Endothelial cell of umbilical vein (primary cell): ENCODE measurements at places on chromosomes 7 and 10.

DNA sequence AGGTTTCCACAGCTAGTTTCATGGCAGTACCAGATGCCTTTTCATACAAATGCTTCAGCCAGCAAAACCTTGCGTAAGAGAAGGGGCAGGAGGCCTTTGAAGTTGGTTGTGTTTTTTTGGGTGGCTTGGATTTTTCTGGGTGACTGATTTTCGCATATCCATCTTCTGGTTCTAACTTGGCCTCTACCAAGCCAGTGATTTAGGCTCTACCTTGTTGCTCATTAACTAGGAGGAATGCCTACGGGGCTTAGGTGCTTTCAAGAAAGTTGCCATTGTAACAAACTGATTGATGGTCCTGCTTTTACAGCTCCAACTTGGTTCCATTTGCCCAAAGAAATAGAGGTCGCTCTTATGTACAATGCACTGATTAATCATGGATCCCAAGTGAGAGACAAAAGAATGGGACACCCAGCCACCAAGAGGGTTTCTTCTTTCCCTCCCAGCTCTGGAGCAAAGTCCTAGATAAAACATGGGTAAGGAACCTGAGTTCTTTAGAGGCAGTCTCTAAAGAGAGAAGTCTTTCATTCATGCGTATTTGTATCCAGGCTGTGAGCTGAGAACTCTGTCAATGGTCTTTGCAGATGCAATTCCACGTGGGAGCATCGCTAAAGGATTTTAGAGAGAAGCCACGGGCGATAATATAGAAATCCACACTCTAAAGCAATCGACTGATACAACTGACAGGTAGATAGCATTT lies 92.1 kb upstream of the FGFR2 start:
- DNase-seq: no peak

DNA sequence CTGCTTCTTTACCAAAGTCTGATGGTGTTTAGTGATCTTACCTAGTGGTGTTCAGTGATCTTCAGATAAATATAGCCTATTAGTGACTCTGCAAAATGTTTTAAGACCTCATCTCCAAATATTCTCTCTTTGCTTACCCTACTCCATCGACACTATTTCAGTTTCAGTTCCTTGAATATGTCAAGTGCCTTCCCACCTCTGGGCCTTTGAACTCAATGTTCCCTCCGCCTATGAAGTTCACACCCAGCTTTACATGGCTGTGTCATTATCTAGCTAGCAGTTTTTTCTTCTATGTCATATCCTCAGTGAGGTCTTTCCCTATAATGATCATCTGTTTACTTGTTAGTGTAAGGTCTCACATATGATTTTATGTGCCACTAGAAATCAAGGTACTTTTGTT lies 322.6 kb downstream of the DGKB start:
- DNase-seq: no peak

- DNase-seq: peak; percentile 59
Measured at GRCh38 chr10:24722676-24723385, 856 bp downstream of the ARHGAP21 start.

DNA sequence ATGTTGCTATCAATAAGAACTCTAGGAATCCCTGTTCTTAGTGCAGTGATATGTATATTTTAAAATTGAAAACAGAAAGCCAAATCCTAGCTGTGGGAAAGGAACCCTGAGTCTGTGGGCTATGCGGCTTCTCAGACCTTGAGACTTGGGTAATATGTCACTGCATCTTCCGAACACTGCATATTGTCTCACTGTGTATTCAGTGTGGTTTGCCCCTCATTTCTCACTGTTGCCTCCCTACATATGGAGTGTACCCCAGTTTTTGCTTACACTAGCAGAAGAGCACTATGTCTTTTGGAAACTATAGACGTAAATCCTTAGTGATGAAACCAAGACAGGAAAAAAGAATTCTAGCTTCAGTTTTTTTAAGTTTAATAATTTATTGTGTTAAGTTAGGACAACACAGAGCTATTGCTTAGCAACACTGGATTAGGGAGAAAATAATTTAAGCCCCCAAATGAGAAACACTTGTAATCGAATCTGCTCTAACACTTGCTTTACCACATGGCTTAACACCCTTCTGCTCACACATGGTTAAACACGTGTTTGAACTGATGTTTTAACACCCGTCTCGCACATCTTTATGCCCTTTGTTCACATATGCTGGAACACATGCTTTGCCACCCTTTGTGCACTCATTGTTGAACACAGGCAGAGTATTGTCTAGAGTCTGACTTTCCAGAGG lies 251.3 kb downstream of the VTI1A start:
- DNase-seq: no peak

- DNase-seq: peak; percentile 61
Measured at GRCh38 chr7:129188372-129188891, at the start of gene SMO. TSS of gene SMO (plus strand) at chr7:129188633. CDS start at chr7:129189152, 519 bp downstream.

DNA sequence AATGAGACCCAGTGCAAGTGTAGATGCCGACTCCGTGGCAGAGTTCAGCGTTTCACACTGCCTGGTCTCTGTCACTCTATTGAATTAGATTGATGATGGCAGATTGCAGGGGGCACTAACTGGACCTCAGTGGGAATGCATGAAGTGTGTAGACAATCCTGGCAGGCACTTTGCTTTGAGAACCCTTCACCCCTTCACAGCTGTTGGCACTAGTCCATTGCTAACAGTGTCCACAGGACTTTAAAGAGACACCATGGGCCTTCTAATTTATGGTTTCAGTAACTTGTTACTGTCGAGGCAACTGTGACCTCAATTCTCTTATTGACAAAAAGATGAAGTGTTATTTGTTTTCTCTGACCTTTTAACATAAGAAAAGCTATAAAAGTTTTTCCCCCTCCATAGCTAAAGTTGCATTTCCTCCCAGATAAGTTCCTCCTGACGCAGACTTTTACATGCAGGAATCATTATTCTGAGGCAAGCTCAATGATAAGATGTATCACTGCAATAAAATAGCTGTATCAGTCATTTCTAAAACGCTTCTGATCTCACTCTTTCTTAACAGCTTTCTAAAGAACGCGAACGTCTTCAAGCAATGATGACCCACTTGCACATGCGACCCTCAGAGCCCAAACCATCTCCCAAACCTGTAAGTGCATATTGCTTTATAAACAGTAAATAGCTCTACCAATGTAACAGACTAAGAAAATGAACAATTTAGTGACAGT lies 238.9 kb downstream of the FOXP2 start:
- DNase-seq: peak; percentile 21

- no peak for DNase-seq
Measured at GRCh38 chr7:124792696-124793095, 27.1 kb upstream of the GPR37 start.

- no peak for DNase-seq
Measured at GRCh38 chr10:26410356-26410755, 27.8 kb upstream of the APBB1IP start.

- no peak for DNase-seq
Measured at GRCh38 chr10:24254180-24254579, 45.2 kb downstream of the KIAA1217 start.

GRCh38 chr10:86956848-86957448 lies 467 bp downstream of the MMRN2 start:
- DNase-seq: no peak

DNA sequence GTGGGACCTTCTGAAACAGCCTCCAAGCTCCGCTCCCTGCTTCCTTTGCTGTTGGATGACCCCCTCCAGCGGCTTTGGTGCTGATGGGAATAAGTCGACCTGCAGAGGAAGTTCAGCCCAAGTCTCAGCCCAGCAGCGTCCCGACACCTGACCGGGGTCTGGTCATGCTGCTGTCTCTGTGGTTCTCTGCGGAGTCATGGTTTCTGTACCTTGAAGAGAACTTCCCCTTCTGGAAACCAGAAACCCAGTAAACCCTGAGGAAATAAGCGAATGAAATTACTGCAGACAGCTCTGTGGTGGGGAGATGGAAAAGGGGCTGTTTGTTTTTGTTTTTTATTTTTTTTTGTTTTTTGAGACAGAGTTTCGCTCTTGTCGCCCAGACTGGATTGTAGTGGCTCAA lies 18.3 kb upstream of the ZNF12 start:
- DNase-seq: no peak

GRCh38 chr7:88167223-88167622 lies 52.6 kb downstream of the SRI start:
- no peak for DNase-seq

- no peak for DNase-seq
Measured at GRCh38 chr7:1314908-1315450, 82.3 kb downstream of the UNCX start.

- DNase-seq: no peak
Measured at GRCh38 chr7:16356301-16356958, 64.9 kb downstream of the CRPPA start.

DNA sequence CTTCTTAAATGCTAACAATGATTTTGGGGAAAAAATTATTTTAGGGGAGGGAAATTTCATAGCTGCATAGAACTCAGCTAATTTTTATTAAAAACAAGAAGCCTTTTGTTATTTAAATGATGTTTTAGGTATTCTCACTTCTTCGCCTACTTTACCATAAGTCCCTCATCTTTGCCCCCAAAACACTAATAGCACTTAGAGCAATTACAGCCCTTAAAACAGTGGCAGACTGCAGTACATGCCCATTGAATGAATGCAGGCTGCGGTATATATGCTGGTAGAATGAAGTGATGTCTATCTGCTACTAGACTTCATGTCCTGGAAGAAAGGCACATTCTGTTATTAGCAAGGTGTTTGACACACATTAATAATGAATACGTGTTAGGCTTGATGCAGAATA lies 2.9 kb upstream of the SPAG6 start:
- DNase-seq: no peak

DNA sequence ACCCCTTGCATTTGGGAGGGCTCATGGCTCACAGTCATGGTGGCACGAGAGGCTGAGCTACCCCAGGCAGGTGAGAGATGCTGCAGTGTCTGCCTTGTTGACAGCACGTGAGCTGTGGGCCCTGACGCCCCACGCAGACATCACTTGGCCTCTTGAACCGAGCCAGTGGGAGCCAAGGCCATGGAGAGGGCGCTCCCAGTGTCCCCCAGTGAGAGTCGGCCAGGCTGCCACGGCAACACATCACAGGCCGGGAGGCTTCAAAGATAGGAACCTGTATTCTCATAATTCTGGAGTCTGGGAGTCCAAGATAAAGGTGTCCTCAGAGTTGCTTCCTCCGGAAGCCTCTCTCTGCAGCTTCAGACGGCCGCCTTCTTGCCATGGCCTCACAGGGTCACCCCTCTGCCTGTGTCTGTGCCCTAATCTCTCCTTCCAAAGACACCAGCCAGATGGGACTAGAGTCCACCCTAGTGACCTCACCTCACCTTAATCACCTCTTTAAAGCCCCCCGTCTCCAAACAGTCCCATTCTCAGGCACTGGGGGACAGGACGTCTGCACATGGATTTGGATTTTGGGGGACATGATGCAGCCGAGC lies 119.6 kb downstream of the KLF6 start:
- no peak for DNase-seq

DNA sequence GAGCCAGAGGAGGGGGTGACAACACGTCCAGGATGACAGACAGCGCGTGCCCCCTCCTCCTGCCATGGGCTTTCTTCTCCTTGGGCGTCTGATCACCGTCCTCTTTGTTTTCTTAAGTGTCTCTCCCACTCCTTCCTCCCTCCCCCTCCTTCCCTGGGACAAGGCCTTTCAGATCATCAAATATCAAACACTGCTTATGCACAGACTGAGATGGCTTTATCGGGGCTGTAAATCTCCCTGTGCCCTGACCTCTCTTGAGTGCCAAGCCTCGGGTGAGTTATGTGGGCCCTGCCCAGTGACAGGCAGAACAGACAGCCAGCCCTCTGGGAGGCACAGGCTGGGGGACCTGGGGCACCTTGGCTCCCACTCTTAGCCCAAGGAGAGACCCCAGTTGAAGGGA lies 116.4 kb downstream of the C10orf105 start:
- no peak for DNase-seq

GRCh38 chr7:84533182-84533581 lies 338.6 kb upstream of the SEMA3A start:
- DNase-seq: no peak

GRCh38 chr7:107332488-107333269 lies 137.2 kb upstream of the GPR22 start:
- DNase-seq: peak; percentile 51

GRCh38 chr7:31805209-31805818 lies 118.3 kb downstream of the PPP1R17 start:
- no peak for DNase-seq

DNA sequence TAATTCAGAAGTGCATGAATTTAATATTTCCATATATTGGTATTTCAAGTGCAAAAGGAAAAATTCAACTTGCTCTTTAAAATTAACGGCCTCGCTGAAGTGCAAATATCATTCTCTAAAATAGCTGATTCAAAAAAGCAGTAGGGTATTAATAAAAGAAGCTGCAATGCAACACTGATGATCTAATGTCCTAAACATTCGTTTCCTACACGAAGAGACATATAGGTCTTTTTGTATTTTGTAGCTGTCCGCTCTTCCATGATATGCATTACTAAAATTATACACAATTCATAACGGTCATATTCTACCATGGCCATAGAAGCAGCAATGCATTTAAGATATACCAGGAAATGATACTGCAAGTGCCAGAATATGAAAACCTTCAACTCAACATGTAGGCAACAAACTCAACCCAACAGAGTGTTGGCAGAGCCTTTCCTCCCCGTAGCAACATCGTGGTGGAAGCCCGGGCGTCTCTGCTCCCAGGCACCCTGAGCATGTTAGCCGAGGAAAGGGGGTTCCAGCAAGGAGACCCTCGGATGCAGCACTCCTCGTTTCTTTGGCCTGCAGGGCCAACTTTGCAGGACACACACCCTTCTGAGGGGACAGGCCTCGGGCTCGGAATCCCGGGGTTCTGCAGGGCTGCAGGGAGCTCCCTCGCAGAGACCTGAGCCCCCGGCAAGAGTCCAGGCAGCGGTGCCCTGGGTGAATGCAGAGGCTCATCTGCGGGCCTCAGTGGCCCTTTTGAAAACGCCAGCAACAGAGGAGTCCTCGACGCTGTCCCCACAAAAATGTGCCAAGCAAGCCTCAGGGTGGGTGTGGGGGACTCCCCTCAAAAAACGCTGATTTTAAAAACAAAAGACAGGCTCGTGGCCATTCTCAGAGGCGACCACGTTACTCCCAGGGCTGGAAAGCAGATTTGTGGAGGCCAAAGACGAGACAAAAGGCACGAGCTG lies 1.6 kb downstream of the FAM171A1 start:
- peak; percentile 44 for DNase-seq

DNA sequence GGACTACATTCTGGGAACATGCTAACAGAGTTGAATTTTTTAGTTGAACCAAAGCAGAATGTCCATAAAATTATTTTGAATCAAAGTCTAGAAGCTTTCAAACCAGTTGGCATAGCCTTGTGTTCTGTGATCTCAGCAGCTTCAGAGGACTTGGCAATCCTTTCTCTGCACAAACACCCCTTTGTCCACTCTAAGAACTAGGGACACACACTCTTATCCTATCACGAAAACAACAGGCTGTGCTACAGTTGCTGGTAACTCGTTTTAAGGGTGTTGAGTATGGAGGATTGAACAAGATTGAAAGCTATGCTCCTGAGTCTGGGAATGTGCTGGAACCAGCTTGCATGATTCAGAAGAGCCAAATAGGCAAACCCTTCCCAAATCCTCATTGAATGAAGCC lies 76.4 kb upstream of the PRSS58 start:
- DNase-seq: no peak
